H1 (cell line): ENCODE measurements at places on chromosomes 16 and 17. TPM values are rescaled to one million over a fixed set of nuclear protein-coding genes. Genes with fewer than 3 reads are reported as not detected.

Gene FMNL1
- total RNA-seq, result 8.6 and 9.8 TPM in 2 replicates

Gene NPIPB9
- 0.96 and 2.4 TPM in 2 replicates for total RNA-seq

Gene PRKCB
- 12.1 and 13.0 TPM in 2 replicates for total RNA-seq

Gene SLC12A3
- not detected in 2 replicates for total RNA-seq

DNA sequence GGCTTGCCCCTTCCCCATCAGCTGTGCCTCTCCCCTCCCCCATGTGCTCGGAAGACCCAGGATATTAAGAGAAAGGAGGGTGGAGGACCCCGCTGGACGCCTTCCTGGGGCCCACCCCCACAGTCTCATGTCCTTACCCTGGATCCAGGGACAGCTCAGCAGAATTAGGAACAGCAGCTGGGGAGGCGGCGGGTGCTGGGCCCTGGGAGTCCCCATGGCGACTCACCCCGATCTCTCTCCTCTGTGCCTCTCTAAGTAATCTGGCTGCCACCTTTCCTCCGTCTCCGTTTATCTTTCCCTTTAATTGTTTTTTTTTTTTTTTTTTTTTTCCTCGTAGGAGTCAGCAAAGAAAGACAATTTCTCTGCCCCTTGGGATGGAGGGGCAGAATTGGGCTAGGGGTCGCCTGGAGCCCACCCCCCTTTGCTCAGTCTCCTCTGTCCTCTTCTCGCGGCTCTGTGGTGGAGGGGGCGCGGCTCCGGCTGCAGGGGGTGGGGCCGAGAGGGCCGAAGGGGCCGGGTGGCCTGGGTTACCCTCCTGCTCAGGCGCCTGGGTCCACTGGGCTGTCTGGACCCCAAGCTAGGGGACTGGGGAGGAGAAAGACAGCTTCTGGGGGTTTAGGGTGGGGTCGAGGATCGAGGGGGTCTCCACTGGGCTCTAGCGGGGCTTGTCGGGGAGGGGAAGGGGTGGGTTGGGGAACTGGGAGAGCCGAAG, 390 bp downstream of the SEZ6L2 start:
- no peak overlapping the region; the same call in 1 of the 2 replicates for H3K27ac ChIP-seq
- DNase-seq, result no peak
- H3K36me3 ChIP-seq, result no peaks in the 10 kb centered on the region
- H3K4me1 ChIP-seq, result peaks cover 4% of the 10 kb centered on the region
- H3K27me3 ChIP-seq, result no peaks in the 10 kb centered on the region

- peak; percentile 55 for DNase-seq
- H3K27me3 ChIP-seq, result no peaks in the 10 kb centered on the region
- peaks cover 2% of the 10 kb centered on the region for H3K4me1 ChIP-seq
- H3K27ac ChIP-seq, result no peak overlapping the region
- H3K4me3 ChIP-seq, result no peak overlapping the region
Measured at GRCh38 chr16:20349615-20350014, 2.9 kb downstream of the UMOD start.

DNA sequence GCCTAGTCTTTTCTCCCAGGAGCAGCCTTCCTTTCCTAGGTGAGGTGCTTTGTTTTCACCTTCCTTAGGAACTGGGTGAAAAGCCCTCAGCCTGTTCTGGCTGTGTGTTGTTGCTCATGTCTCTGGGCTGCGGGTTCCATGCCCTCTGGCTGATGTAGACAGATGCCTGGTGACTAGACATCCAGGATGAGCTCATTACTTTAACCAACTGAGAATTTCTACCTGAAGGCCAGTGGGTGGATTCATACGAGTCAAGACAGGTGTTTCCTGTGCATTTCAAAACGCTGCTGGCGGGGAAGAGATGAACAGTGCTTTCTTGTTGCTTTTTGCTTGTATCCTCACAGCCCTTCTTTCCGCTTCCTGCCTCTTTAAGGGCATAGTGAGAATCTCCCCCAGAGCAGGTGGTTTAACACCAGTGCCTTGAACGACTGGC, 22.3 kb downstream of the SAP30BP start:
- no peak for DNase-seq
- peaks cover 19% of the 10 kb centered on the region for H3K4me1 ChIP-seq
- H3K36me3 ChIP-seq, result no peaks in the 10 kb centered on the region
- H3K4me3 ChIP-seq, result no peak overlapping the region

- no peak for DNase-seq
- H3K36me3 ChIP-seq, result no peaks in the 10 kb centered on the region
- H3K27ac ChIP-seq, result no peak overlapping the region
Measured at GRCh38 chr17:7379134-7379533, 1.8 kb upstream of the TNK1 start.

DNA sequence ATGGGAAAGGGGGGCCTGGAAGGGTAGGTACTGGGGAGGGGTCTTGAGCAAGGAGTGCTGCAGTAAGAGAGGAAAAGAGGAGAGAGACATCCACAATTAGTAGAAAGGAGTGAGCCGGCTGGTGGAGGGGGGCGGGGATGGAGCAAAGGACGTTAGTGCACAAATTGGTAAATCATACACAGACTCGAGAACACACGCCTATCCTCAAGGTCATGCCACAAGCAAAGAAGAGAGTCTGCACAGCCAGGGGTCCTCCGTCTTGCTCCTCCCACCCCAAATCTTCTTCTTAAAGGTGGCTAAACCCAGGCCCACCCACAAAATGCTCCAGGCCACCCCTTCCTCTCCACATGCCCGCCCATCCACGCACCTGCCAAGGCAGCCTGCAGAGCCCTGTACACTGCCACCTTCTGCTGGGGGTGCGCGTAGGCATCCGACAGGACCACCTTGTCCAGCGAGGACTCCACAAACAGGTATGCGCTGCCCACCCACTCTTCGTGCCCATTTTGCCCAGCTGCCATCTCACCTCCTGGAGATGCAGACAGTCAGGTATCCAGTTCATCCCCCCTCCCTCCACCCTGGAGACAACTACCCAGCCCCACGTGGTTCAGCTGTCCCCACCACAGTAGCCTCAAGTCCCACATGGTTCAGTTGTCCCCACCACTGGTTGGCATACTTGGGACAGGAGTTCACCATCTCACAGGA, 3.4 kb downstream of the TRADD start:
- peaks cover 99% of the 10 kb centered on the region for H3K27me3 ChIP-seq
- no peak overlapping the region for H3K4me3 ChIP-seq
- DNase-seq, result no peak
- peaks cover 8% of the 10 kb centered on the region for H3K4me1 ChIP-seq

DNA sequence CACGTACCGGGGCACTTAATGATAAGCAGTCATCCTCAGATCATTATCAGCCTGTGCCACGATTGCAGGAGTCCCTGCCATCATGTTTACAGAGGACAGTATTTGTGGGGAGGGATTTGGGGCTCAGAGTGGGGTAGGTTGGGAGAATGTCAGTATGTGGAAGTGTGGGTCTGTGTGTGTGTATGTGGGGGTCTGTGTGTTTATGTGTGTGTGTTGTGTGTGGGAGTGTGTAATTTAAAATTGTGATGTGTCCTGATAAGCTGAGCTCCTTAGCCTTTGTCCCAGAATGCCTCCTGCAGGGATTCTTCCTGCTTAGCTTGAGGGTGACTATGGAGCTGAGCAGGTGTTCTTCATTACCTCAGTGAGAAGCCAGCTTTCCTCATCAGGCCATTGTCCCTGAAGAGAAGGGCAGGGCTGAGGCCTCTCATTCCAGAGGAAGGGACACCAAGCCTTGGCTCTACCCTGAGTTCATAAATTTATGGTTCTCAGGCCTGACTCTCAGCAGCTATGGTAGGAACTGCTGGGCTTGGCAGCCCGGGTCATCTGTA, 13.5 kb upstream of the EFCAB13 start:
- no peaks in the 10 kb centered on the region for H3K27me3 ChIP-seq
- DNase-seq, result no peak
- H3K4me1 ChIP-seq, result peaks cover 7% of the 10 kb centered on the region
- no peak overlapping the region for H3K4me3 ChIP-seq
- H3K36me3 ChIP-seq, result no peaks in the 10 kb centered on the region
- H3K27ac ChIP-seq, result no peak overlapping the region

GRCh38 chr16:49836668-49837067, 19.2 kb downstream of the ZNF423 start:
- peaks cover 52% of the 10 kb centered on the region for H3K4me1 ChIP-seq
- no peaks in the 10 kb centered on the region for H3K27me3 ChIP-seq
- no peak for DNase-seq
- H3K4me3 ChIP-seq, result no peak overlapping the region
- no peak overlapping the region for H3K27ac ChIP-seq
- H3K36me3 ChIP-seq, result no peaks in the 10 kb centered on the region

DNA sequence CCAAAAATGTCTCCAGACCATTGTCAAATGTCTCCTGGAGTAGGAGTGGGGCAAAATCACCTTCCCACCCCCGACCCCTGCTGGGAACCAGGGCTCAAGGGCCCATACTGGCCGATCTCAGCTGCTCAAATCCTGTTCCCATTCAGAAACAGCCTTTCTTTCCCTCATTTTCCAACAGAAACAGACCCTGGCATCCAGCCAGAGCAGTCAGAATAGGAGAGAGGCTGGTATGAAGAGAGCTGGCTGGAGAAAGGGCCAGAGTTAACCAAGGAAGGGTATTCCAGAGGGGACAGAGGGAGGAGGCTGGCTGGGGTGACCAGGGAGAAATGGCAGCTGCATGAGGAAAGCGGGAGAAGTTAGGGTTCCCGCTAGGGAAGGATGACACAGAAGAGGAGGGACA, 199.1 kb downstream of the XYLT1 start:
- H3K4me3 ChIP-seq, result no peak overlapping the region
- no peak overlapping the region for H3K27ac ChIP-seq
- H3K4me1 ChIP-seq, result peaks cover 4% of the 10 kb centered on the region; the same call in 1 of the 2 replicates
- H3K36me3 ChIP-seq, result no peaks in the 10 kb centered on the region
- no peaks in the 10 kb centered on the region for H3K27me3 ChIP-seq
- DNase-seq, result no peak

GRCh38 chr17:607361-608147, 107.1 kb downstream of the VPS53 start:
- H3K27ac ChIP-seq, result no peak overlapping the region
- H3K36me3 ChIP-seq, result no peaks in the 10 kb centered on the region
- no peaks in the 10 kb centered on the region for H3K4me1 ChIP-seq

DNA sequence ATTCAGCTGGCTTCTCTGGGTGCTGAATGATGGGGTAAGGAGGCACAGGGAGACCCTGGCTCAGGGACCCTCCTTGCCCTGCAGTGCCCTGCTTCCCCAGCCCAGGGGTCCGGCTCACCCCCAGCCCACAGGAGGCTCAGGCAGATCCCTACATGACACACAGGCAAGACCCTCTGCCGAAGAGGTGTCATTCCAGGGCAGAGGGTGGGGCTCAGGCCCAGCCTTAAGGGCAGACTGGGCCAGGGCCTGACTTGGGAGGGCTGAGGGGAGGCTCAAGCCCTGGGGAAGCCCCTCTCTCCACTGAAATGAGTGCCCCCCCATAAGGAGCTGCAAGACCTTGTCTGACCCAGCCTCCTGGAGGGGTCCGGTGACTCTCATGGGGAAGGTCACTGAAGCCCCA, 30.3 kb upstream of the KSR1 start:
- H3K27me3 ChIP-seq, result no peaks in the 10 kb centered on the region
- H3K4me3 ChIP-seq, result no peak overlapping the region
- DNase-seq, result no peak
- H3K36me3 ChIP-seq, result no peaks in the 10 kb centered on the region
- no peak overlapping the region for H3K27ac ChIP-seq
- H3K4me1 ChIP-seq, result no peaks in the 10 kb centered on the region

GRCh38 chr16:29900888-29901606, 759 bp downstream of the ASPHD1 start:
- H3K27me3 ChIP-seq, result no peaks in the 10 kb centered on the region
- H3K4me3 ChIP-seq, result peak overlapping the region; percentile 92
- H3K27ac ChIP-seq, result peak overlapping the region; percentile 67; the same call in 1 of the 2 replicates
- no peaks in the 10 kb centered on the region for H3K4me1 ChIP-seq

- no peak overlapping the region for H3K4me3 ChIP-seq
- DNase-seq, result no peak
- no peaks in the 10 kb centered on the region for H3K27me3 ChIP-seq
- no peaks in the 10 kb centered on the region for H3K36me3 ChIP-seq
- H3K27ac ChIP-seq, result no peak overlapping the region
- H3K4me1 ChIP-seq, result no peaks in the 10 kb centered on the region
Measured at GRCh38 chr16:79947771-79948170, 347.2 kb upstream of the MAF start.
